Progenitor cell of endocrine pancreas (in vitro differentiated cells): ENCODE measurements at places on chromosomes 2 and 18. TPM values are rescaled to one million over a fixed set of nuclear protein-coding genes. Genes with fewer than 3 reads are reported as not detected.
A peak's percentile ranks its signal among the peaks of the same experiment; 100 is the strongest.

- no peak for DNase-seq
Measured at GRCh38 chr2:70994009-70994698, 519 bp downstream of the TEX261 start.

GRCh38 chr18:75491361-75491760 is 63.9 kb upstream of the SMIM21 start:
- no peak for DNase-seq

DNA sequence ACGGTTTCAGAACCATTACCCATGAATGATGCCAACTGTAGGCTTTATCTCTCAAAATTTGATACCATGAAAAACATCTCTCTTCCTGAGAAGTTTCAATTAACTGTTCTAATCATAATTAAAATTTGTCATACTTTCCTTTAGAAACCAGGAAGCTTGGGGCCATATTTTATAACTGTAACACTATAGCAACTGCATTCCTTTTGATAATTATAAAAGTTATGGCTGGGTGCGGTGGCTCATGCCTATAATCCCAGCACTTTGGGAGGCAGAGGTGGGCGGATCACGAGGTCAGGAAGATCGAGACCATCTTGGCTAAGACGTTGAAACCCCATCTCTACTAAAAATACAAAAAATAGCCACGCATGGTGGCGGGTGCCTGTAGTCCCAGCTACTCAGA is 70.6 kb downstream of the DNAH7 start:
- no peak for DNase-seq

GRCh38 chr2:147500229-147500628 is 344.6 kb upstream of the ACVR2A start:
- no peak for DNase-seq

DNA sequence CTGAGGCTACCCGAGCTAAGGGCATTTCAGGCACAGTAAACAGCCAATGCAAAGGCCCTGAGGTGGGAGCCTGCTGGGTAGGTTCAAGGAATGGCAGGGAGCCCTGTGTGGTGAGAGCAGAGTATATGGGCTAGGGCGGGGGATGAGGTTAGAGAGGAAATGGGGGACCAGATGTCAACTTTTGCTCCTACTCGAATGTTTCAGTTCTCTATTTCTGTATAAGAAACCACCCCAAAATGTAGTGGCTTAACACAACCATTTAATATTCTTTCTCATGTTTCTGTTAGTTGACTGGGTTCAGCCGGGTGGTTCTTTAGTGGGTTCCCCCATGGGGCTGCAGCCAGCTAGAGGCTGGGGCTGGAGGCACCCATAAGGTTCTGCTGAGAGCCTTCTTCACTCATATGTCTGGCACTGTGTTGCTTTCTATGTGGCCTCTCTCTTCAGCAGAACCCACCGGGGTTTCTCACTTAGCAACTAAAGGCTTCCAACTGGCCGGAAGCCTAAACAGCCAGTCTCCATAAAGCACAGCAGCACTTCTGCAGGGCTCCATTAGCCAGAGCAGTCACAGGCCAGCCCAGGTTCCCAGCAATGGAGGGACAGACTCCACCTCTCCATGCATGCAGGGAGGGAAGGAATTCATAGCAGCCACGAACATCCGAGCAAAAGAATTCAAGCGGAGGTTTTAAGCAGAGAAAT is 5.6 kb upstream of the ATOH8 start:
- no peak for DNase-seq

KIAA2012 gene
- total RNA-seq = not detected in 2 replicates

TMEM17 gene
- total RNA-seq = 4.8 and 5.9 TPM in 2 replicates

- DNase-seq = peak; percentile 50
Measured at GRCh38 chr2:70124983-70125480, 37.8 kb downstream of the PCBP1 start.

TUBB8B gene
- 0.64 and 0.93 TPM in 2 replicates for total RNA-seq

- no peak for DNase-seq
Measured at GRCh38 chr2:152386266-152386665, 51.3 kb downstream of the FMNL2 start.

LONRF2 gene
- 8.4 and 9.2 TPM in 2 replicates for total RNA-seq

ABCG8 gene
- total RNA-seq = not detected in 2 replicates

OSBPL1A gene
- 15.0 and 19.5 TPM in 2 replicates for total RNA-seq

- DNase-seq = peak; percentile 72
Measured at GRCh38 chr2:46062637-46063412, 234.4 kb upstream of the EPAS1 start.

MC2R gene
- total RNA-seq = not detected in 2 replicates

GRCh38 chr18:75041586-75041985 is 167.4 kb downstream of the PTGR3 start:
- no peak for DNase-seq
